ENCODE measurements at places on chromosomes 16 and 17.

GRCh38 chr17:82844796-82845162 is 5.0 kb upstream of the ZNF750 start:
- DNase-seq, result no peak

DNA sequence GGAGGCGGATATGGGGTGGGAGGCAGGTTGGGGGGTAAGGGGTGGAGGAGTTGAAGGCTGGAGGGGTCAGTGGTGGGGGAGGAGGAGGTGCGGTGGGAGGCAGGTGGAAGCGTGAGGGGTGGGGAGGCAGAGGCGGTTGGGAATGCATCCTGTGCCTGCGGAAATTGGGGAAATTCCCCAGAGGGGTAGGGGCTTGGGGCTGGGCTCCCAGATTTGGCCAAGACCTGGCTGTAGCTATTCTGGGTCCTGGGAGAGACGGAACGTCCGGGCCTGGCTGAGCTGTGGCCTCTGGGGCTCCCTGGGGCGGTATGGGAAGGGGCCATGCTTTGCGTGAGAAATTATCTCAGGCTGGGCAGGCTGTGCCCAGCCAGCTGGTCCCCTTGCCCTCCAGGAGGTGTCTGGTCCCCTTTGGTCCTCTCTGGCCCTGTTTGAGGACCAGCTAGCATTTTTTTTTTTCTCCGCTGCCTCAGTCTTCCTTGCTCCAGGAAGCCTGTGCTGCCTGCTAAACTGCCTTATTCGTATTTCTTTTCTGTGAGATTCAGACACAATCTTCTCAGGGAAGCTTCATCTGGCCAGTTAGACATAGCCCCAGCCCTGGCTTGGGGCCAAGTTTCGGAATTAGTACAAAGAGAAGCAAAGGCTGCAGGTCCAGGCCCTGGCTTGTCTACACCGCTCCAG is 7.3 kb upstream of the TRPV2 start:
- DNase-seq, result no peak

DNA sequence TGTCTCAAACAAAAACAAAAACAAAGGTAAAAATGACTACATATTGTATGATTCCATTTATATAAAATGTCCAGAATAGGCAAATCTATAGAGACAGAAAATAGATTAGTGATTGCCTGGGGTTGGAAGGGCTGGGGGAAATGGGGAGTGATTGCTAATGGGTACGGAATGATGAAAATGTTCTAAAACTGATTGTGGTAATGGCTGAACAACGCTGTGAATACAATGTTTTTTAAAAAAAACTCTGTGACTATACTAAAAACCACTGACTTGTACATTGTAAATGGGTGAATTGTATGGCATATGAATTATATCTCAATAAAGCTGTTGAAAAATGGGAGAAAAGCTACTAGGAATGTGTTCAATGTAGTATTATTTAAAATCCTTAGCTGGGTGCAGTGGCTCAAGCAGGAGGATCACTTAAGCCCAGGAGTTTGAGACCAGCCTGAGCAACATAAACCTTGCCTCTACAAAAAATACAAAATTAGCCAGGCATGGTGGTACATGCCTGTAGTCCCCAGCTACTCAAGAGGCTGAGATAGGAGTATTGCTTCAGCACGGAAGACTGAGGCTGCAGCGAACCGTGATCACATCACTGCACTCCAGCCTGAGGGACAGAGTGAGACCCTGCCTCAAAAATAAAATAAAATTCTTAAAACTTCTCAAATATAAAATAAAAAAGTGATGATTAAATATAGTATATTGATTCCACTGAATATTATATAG is 47.9 kb downstream of the TOM1L2 start:
- no peak for DNase-seq

DNA sequence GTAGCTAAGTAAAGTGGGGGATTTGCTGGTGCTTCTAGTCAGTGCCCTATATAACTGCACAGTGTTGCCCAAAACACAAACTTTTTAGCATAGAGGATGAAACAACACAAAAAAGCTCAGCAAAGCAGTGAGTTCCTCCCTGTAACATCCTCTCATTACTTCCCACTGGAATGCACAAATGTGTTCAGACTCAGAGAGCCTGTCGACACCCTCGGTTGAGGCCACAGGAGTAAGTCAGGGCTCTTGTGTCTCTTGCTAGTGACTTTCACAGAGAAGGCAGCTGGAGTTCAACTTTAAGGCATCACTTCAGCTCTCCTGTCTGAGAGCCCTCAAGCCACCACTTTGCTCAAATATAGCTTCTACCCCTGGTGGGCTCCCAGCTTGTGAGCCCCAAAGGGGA is 107.2 kb upstream of the NETO2 start:
- no peak for DNase-seq

DNA sequence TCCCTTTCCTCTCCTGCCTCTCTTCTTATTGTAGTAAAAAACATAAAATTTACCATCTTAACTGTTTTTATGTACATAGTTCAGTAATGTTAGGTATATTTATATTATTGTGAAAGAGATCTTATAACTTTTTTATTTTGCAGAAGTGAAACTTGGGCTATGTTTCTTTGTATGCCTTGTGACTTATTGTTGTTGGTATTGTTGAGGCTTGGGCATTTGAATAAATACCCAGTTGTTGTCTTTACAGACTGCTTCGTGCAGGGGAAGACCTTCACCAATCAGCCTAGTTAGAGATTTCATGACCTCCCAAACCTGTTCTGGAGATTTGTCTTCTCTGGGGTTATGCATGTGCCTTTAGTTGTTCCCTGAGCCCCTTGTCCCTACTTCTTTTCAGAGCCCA is 31.9 kb downstream of the REXO5 start:
- DNase-seq, result no peak

- DNase-seq, result no peak
Measured at GRCh38 chr17:61157246-61157886, 242.3 kb upstream of the TBX2 start.

All from activated gamma-delta T cell (primary cell).